ENCODE measurements at places on chromosomes 3 and 15. TPM values are rescaled to one million over a fixed set of nuclear protein-coding genes. Genes with fewer than 3 reads are reported as not detected.

DNA sequence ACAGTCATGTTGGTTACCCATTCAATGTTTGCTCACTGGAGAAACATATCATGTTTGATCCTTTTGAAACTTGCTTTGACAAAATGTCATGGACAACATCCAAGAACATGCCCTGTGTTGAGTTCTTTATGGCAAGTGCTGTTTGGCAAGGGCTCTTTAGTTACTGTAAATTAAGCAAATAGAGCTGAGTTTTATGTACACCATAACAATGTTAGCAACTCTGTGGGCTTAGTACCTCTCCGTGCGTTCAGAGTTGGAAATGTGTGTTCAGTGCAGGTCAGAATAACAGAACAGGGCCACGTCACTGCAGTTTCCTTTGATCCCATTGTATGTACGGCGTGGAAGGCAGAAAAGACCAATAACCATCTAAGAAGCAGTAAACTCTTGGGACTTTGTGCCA is 132.5 kb downstream of the MYRIP start:
- no peak for DNase-seq

DNA sequence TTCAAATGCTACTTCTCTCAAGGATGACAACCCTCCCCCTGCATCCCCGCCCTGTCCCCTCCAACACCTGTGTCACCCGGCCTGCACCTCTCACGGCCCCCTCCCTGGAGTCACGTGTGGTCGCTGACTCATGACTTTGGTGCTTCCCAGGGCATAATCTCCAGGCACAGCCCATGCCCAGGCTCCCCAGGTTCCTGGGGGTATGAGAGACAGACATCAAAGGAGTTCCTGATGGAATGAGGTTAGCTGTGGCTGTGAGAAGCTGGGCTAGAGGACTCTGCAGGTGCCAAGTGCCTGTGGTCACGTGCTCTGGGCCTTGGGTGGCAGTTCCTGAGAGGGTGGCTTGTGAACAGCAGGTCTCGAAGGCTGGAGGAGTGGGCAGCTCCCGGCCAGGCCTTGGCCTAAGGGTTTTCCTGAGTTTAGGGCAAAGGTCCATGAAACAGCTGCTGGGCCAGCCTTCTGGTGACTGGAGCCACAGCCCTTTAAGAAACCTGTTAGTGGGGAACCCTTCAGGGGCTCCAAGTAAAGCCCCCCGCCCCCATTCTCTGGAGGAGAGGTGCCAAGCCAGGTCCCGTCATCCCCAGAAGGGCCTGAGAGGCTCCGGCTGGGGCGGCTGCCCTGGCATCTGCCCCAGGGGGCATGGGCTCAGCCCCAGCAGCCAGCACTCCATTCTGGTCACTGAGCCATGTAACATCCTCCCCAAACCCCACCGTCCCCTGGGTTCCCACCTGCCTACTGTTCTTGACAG is 230.0 kb downstream of the XXYLT1 start:
- peak; percentile 22 for DNase-seq

- DNase-seq: no peak
Observed at GRCh38 chr15:48537271-48538113, 108.0 kb downstream of the FBN1 start.

GRCh38 chr3:33758864-33759263 is 39.6 kb upstream of the PDCD6IP start:
- peak; percentile 80 for DNase-seq

DNA sequence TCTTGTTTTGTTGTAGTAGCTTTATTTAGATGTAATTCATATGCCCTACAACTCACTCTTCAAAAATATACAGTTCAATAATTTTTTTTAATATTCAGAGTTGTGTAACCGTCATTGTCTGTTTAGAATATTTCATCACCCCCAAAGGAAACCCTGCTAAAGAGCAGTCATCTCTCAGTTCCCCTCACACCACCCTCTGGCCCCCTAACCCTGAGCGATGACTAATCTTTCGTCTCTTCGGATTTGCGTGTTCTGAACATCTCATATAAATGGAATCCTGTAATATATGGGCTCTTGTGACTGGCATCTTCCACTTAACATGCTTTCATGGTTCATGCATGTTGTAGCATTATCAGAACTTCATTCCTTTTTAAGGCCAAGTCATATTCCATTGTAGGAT is 183.8 kb downstream of the ATG7 start:
- DNase-seq: peak; percentile 71

- no peak for DNase-seq
Observed at GRCh38 chr3:99877031-99877579, 59.4 kb downstream of the CMSS1 start.

Gene PLSCR5
- not detected for polyA plus RNA-seq

GRCh38 chr3:184652465-184652864 is 59.4 kb downstream of the MAGEF1 start:
- peak; percentile 74 for DNase-seq

GRCh38 chr3:31223278-31223677 is 309.4 kb upstream of the STT3B start:
- DNase-seq: no peak

DNA sequence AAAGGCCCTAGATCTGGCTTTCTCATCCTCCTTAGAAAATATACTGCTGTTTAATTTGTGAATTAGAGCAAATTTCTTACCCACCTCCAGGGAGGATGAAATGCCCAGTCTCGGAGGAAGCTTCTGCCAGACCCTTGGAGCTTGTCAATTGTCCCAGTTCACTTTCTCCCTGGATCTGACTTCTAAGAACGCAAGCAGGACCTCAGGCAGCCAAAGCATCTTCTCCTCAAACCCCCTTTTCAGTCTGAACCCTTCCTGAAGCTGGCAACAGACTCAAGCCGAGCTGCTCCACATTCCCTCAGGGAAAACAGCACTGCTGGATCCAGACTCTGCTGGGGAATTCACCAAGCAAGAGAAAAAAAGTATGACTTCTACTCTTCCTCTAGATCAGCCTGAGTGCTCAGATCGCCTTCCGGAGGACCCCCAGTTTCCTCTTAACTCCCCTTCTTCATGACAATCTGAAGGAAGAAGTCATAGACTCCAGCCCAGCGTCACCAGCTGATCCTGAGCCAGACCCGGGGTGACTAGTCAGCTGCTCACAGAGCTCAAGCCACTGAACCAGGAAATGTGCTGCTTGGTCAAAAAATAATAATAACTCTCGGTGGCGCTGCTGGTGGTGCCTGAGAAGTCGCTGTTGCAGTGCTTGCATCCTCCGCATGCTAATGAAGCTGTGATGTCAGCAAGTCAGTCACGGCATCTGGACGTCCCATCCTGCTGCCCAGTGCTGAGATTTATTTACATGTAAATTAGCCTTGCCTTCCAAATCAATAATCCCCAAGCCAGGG is at the start of gene PRICKLE2:
Gene PRICKLE2 (minus strand): TSS at position 641 of the 785 bp plus-strand sequence. CDS start 26,539 bp downstream, outside the sequence.
- DNase-seq: peak; percentile 25

DNA sequence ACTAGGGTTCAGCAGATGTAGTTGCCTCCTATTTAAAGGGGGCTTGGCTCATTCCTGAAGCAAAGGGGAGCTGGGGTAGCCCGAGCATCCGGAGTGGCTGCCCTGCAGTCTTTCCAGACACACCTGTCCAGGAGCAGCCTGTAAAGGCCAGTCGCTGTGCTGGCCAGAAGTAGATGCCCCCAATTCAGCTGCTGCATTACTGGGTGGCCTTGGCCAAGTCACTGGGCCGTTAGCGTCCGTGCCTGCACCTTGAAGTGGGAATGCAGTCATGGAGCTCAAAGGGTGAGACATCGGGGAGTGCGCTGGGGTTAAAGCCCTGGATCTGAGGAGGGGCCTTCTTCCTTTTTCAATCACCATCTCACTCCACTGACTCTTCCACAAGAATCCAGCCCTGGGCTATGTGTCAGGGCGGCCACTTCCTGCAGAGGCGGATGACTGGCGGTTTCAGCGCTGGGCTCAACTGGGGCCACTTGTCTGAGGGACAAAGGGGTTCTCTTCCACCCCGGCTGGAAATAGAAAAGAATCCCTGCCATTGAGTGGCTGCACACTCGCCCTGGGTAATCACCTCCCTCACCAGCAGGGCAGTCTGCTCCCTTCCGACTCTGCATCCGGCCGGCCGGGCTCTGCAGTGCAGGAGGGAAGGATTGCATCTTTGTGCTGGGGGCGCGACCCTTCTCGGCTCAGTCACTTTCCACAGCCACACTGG is 11.8 kb downstream of the ALDH1A3 start:
- no peak for DNase-seq

GRCh38 chr15:67064607-67065530 is 533 bp upstream of the SMAD3 start:
- peak; percentile 54 for DNase-seq

- DNase-seq: no peak
Observed at GRCh38 chr3:13792512-13793371, 87.1 kb downstream of the WNT7A start.

Gene MUSTN1
- 0.80 TPM for polyA plus RNA-seq

Gene RLBP1
- not detected for polyA plus RNA-seq

- no peak for DNase-seq
Observed at GRCh38 chr3:126958638-126959085, 24.3 kb upstream of the PLXNA1 start.

DNA sequence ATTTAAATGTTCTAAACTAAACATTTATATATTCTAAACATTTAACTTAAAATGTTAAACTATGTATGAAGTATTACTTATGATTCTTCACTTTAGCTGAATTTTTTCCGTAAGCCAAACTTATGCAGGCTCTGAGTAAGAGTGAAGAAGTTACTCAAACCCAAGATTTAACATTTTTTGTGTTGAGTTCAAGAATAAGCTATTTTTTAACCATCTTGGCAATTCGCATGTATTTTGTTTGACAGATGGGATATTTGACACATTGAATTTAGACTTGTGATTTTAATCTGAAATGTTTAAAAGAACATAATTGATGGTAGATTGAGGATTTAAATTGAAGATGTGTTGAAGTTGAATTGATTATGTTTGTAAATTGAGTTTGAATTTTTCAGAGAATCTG is 14.6 kb upstream of the PPP2R3A start:
- no peak for DNase-seq

Gene PLA2G4D
- 0.08 TPM for polyA plus RNA-seq

Gene CHRNA7
- 0.38 TPM for polyA plus RNA-seq

Gene C3orf70
- not detected for polyA plus RNA-seq

GRCh38 chr3:128431803-128432300 is 34.8 kb downstream of the DNAJB8 start:
- DNase-seq: no peak
